ENCODE measurements at places on chromosomes 12 and 14.

- DNase-seq = no peak
Measured at GRCh38 chr12:128994856-128995255, 141.6 kb downstream of the GLT1D1 start.

- no peak for DNase-seq
Measured at GRCh38 chr14:78070344-78070743, 99.8 kb upstream of the NRXN3 start.

DNA sequence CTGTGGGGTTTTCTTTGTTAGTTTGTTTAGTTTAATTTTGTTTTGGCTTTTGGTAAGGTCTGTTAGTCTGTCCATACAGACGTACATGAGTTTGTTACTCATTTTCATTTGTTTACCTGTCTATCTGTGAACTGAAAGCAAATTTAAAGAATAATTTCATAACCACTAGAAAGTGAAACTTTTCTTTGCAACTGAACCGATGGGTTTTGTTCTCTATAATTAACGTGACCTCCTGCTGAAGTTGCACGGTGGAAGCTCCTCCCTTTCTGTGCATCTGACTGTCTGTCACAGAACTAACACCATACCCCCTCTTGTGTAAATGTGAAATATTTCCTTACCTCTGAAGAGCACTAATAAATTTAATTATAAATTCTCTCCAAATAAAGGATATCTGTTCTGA is 595.5 kb downstream of the GALC start:
- DNase-seq = no peak

- no peak for DNase-seq
Measured at GRCh38 chr12:50610171-50610570, 105.4 kb downstream of the DIP2B start.

DNA sequence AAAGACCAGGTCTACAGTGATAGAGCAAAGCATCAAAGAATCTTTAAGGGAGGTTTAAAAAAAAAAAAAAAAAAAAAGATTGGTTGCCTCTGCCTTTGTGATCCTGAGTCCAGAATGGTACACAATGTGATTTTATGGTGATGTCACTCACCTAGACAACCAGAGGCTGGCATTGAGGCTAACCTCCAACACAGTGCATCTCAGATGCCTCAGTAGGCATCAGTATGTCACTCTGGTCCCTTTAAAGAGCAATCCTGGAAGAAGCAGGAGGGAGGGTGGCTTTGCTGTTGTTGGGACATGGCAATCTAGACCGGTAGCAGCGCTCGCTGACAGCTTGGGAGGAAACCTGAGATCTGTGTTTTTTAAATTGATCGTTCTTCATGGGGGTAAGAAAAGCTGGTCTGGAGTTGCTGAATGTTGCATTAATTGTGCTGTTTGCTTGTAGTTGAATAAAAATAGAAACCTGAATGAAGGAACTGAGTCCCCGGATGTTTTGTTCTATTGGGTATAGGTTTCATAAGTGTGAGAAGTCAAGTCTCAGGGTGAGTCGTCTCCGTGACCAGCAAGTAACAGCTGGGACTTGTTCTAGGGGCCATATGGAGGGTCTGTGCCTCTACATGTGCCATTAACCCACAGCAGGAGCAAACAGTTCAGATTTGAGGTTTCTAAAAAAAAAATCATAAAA is 9.3 kb downstream of the PEBP1 start:
- no peak for DNase-seq

GRCh38 chr14:93752980-93753561 is 35.2 kb downstream of the PRIMA1 start:
- no peak for DNase-seq

GRCh38 chr12:118455327-118455726 is 79.0 kb downstream of the SUDS3 start:
- no peak for DNase-seq

Measured in astrocyte of the spinal cord (primary cell).